Left cardiac atrium (tissue), 4 donors: ENCODE measurements at places on chromosomes 5 and 9.

GRCh38 chr5:82176115-82176814, 101.9 kb downstream of the RPS23 start:
- no peak for DNase-seq

GRCh38 chr9:27485158-27485557, 38.9 kb upstream of the IFNK start:
- DNase-seq, result no peak

DNA sequence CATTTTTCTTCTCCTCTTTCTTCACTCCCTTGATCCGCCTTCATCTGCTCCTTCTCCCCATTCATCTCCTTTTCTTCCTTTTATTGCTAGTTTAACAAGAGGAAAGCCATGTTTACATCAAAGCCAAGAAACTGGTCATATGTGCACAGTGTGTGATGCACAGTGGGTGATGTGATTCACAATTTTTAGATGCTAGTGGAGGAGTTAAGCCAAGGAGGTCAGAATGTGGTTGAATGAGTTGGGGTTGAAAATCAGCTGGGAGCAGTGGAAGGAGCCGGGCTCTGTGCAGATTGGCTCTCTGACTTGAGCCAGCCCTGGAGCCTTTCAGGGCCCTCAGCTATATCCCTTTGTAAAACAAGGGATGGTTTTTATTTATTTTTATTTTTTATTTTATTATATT, 7.3 kb downstream of the ACER2 start:
- DNase-seq, result no peak

DNA sequence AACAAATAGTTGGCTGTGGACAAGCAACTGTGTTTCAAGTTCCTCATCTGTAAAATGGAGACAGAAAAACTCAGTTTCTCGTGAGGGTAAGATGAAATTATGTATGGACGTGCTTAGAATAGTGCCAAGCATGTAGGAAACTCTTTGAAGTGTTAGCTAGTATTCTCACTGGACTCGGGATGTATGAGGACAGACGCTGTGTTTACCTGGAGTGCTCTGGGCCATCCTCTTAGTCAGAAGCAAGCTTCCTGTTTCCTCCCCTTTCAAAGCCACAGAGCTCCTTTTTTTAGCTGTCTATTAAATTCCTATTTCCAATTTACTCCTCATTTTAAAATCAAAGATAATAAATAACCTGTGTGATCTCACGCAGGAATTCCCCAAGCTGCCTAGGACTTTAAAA, 23.8 kb upstream of the IQGAP2 start:
- no peak for DNase-seq
